ENCODE measurements at places on chromosomes 1 and 21.

GRCh38 chr1:108862698-108863477 is 6.0 kb upstream of the AKNAD1 start:
- no peak for ATAC-seq

GRCh38 chr1:54581621-54582035 is 33.6 kb downstream of the ACOT11 start:
- peak; percentile 100 for ATAC-seq

- ATAC-seq, result no peak
Observed at GRCh38 chr1:246569248-246570238, 3.3 kb downstream of the CNST start.

DNA sequence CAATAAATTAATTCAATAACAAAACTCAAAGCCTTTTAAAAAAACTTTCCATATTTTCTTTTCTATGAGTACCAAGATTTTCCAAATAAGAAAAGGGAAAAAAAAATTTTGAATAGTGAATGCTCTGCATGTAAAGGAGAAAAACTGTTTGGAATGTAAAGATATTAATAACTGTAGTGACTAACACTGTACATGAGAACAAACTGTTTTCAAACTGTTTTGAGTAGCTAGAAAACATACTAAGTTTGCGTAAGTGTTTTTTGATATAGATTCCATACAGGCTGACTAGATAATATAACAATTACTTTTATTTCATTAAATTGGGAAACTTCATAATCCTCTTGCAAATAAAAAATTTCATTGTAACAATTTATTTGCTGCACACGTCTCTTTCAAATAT is 150.5 kb downstream of the DPYD start:
- no peak for ATAC-seq

DNA sequence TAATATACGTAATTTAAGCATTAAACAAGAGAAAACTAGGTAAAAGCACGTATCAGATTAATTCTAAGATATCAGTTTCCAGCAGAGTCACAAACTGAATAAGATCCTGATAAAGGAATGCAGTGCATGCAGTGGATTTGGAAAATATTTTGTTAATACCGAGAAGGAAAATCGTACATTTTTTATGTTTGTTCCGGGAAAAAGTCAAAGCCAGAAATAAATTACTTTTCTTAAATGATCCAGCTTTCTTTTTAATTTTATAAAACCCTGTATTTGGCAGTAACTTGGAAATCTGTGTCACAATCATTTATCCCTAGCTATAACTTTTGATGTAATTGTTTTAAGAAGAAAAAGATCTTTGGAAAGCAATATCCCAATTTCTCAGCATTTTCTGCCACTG is 955 bp downstream of the PALMD start:
- peak; percentile 55 for ATAC-seq

Measured in SK-N-SH treated with all-trans-retinoic acid at 6 μM for 48 hours (cell line).